ENCODE measurements at places on chromosomes 4 and X. TPM values are rescaled to one million over a fixed set of nuclear protein-coding genes. Genes with fewer than 3 reads are reported as not detected.

Gene ETFDH
- total RNA-seq: 27.9 TPM

Gene PAGE2B
- total RNA-seq: 0.28 TPM

Gene DCAF8L1
- not detected for total RNA-seq

Gene PDGFRA
- 502 TPM for total RNA-seq

Gene POF1B
- total RNA-seq: not detected

Gene NPY1R
- 0.14 TPM for total RNA-seq

Gene IBSP
- total RNA-seq: not detected

Gene WDR17
- total RNA-seq: 1.6 TPM

Gene PAGE3
- total RNA-seq: not detected

Gene RBMXL3
- not detected for total RNA-seq

Gene PLAC8
- total RNA-seq: under 0.01 TPM

Gene SSX4
- not detected for total RNA-seq

Gene GAGE12H
- not detected for total RNA-seq

Gene HSFX2
- total RNA-seq: 0.14 TPM

Gene PRDM5
- 17.7 TPM for total RNA-seq

Gene ODAPH
- not detected for total RNA-seq

Gene SAT1
- total RNA-seq: 120 TPM

Gene SPIN2A
- 0.57 TPM for total RNA-seq

Gene GSX2
- not detected for total RNA-seq

Gene HMGB3
- 7.1 TPM for total RNA-seq

Gene FAM13A
- 23.8 TPM for total RNA-seq

Gene MAGEA12
- under 0.01 TPM for total RNA-seq

Gene RAI2
- total RNA-seq: 0.14 TPM

Gene UGT2B10
- total RNA-seq: not detected

Gene SYN1
- 0.18 TPM for total RNA-seq

Gene IL1RAPL1
- total RNA-seq: 0.46 TPM

Gene TRIM60
- total RNA-seq: not detected

Gene MID2
- 13.1 TPM for total RNA-seq

Gene TBC1D19
- 45.3 TPM for total RNA-seq

Gene CCKAR
- total RNA-seq: 0.57 TPM

Measured in smooth muscle cell of bladder (primary cell).